ENCODE measurements at places on chromosomes 1 and 21. TPM values are rescaled to one million over a fixed set of nuclear protein-coding genes. Genes with fewer than 3 reads are reported as not detected.

The TBX19 gene
- 1.5 TPM for total RNA-seq

The DISC1 gene
- 22.2 TPM for total RNA-seq

The GPR161 gene
- total RNA-seq, result 0.05 TPM

The NTRK1 gene
- total RNA-seq, result 2.4 TPM

The PADI3 gene
- total RNA-seq, result not detected

The KRTAP13-2 gene
- not detected for total RNA-seq

The SPRR1B gene
- not detected for total RNA-seq

The LHX8 gene
- total RNA-seq, result not detected

The DRAXIN gene
- 0.41 TPM for total RNA-seq

The AADACL3 gene
- not detected for total RNA-seq

The FCRLB gene
- 0.53 TPM for total RNA-seq

The C1orf226 gene
- total RNA-seq, result not detected

The CRYAA gene
- total RNA-seq, result not detected

The PRRX1 gene
- not detected for total RNA-seq

The PCBP3 gene
- 4.1 TPM for total RNA-seq

The CYP4Z1 gene
- not detected for total RNA-seq

The CASQ1 gene
- total RNA-seq, result not detected

The LGR6 gene
- not detected for total RNA-seq

The C1orf94 gene
- total RNA-seq, result not detected

The TSPAN1 gene
- total RNA-seq, result not detected

The OR2T33 gene
- not detected for total RNA-seq

The MYBPHL gene
- not detected for total RNA-seq

The LHX4 gene
- total RNA-seq, result not detected

The SCMH1 gene
- total RNA-seq, result 18.4 TPM

The ATP6V1G3 gene
- total RNA-seq, result 0.35 TPM

The NCAM2 gene
- not detected for total RNA-seq

The UBIAD1 gene
- total RNA-seq, result 39.9 TPM

The STX12 gene
- 27.9 TPM for total RNA-seq

The RNU1-3 gene
- total RNA-seq, result 1,658 TPM

The CRP gene
- total RNA-seq, result not detected

The PSMG1 gene
- total RNA-seq, result 44.8 TPM

The RNF11 gene
- total RNA-seq, result 20.7 TPM

The ASPM gene
- 66.3 TPM for total RNA-seq

The AMY1C gene
- total RNA-seq, result not detected

The SPATA45 gene
- total RNA-seq, result not detected

The MTOR gene
- total RNA-seq, result 44.2 TPM

The ZNF281 gene
- 16.5 TPM for total RNA-seq

The DVL1 gene
- 34.7 TPM for total RNA-seq

The RSPO1 gene
- total RNA-seq, result not detected

The OXCT2 gene
- total RNA-seq, result 0.17 TPM

The KRTAP7-1 gene
- not detected for total RNA-seq

The OR10Z1 gene
- not detected for total RNA-seq

The SUSD4 gene
- total RNA-seq, result 1.2 TPM

The APCS gene
- not detected for total RNA-seq

The SPRR3 gene
- total RNA-seq, result not detected
